Smooth muscle cell of bladder (primary cell): ENCODE measurements at places on chromosomes 12 and 14. TPM values are rescaled to one million over a fixed set of nuclear protein-coding genes. Genes with fewer than 3 reads are reported as not detected.

The AQP6 gene
- total RNA-seq: under 0.01 TPM in 1 of 2 replicates, not detected in the other

The NFATC4 gene
- total RNA-seq: 48.2 and 66.7 TPM in 2 replicates

The SCYL2 gene
- 28.4 and 29.4 TPM in 2 replicates for total RNA-seq

The ADCY4 gene
- 3.4 and 5.3 TPM in 2 replicates for total RNA-seq

The CEBPE gene
- not detected in 2 replicates for total RNA-seq

The ABCD2 gene
- total RNA-seq: under 0.01 and 0.09 TPM in 2 replicates

The CRIP1 gene
- total RNA-seq: 2.0 and 3.3 TPM in 2 replicates

The SPIC gene
- total RNA-seq: not detected in 2 replicates

The CIT gene
- total RNA-seq: 2.8 and 5.1 TPM in 2 replicates

The KRT75 gene
- not detected in 2 replicates for total RNA-seq

The SLCO1A2 gene
- total RNA-seq: 0.14 TPM in 1 of 2 replicates, not detected in the other

The PIANP gene
- total RNA-seq: 0.09 TPM in 1 of 2 replicates, not detected in the other

The AMN1 gene
- 7.5 and 10.5 TPM in 2 replicates for total RNA-seq

The ACACB gene
- total RNA-seq: 6.0 and 7.3 TPM in 2 replicates

The RAD51AP1 gene
- 1.3 and 1.7 TPM in 2 replicates for total RNA-seq

The HSPB8 gene
- 9.8 and 18.1 TPM in 2 replicates for total RNA-seq

The ACSM4 gene
- not detected in 2 replicates for total RNA-seq

The KICS2 gene
- 5.3 and 7.3 TPM in 2 replicates for total RNA-seq

The MLXIP gene
- 28.4 and 29.8 TPM in 2 replicates for total RNA-seq

The EML5 gene
- under 0.01 TPM in 2 replicates for total RNA-seq

The RD3L gene
- not detected in 2 replicates for total RNA-seq

The ARHGDIB gene
- 1.1 and 1.2 TPM in 2 replicates for total RNA-seq

The LRR1 gene
- total RNA-seq: 9.1 and 10.0 TPM in 2 replicates

The HNF1A gene
- 0.09 TPM in 1 of 2 replicates, not detected in the other for total RNA-seq

The ARID4A gene
- 7.0 and 8.2 TPM in 2 replicates for total RNA-seq

The SMIM41 gene
- 1.4 and 9.8 TPM in 2 replicates for total RNA-seq

The PMCH gene
- not detected in 2 replicates for total RNA-seq

The LUM gene
- 1,417 and 1,464 TPM in 2 replicates for total RNA-seq

The KRT78 gene
- not detected in 2 replicates for total RNA-seq

The SERPINA5 gene
- not detected in 2 replicates for total RNA-seq

The PCK2 gene
- 20.1 and 38.3 TPM in 2 replicates for total RNA-seq

The POTEM gene
- not detected in 2 replicates for total RNA-seq

The EIF2S1 gene
- 187 and 238 TPM in 2 replicates for total RNA-seq

The GARIN6 gene
- total RNA-seq: not detected in 2 replicates

The FAM186B gene
- total RNA-seq: 0.28 and 0.37 TPM in 2 replicates
